ENCODE measurements at places on chromosomes 11 and 22.
A peak's percentile ranks its signal among the peaks of the same experiment; 100 is the strongest.

GRCh38 chr22:34709641-34710040, 356.3 kb upstream of the ISX start:
- no peak for DNase-seq

DNA sequence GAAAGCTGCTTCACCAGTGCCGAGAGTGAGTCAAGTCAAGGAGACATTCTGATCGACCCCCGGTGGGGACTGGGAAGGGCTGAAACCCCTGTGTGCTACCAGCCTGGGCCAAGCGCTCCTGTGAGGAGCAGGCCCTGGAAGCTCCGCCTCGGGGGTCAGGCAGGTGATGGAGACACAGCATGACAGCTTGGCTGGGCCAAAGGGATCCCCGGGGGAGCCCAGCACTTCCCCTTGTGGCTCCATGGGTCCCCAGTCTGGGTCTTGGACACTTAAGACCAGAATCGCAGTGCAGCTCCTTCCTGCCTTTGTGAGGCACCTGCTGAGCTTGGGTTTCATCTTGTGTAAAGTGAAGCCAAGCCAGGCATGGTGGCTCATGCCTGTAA, 89.2 kb downstream of the MORC2 start:
- no peak for DNase-seq

DNA sequence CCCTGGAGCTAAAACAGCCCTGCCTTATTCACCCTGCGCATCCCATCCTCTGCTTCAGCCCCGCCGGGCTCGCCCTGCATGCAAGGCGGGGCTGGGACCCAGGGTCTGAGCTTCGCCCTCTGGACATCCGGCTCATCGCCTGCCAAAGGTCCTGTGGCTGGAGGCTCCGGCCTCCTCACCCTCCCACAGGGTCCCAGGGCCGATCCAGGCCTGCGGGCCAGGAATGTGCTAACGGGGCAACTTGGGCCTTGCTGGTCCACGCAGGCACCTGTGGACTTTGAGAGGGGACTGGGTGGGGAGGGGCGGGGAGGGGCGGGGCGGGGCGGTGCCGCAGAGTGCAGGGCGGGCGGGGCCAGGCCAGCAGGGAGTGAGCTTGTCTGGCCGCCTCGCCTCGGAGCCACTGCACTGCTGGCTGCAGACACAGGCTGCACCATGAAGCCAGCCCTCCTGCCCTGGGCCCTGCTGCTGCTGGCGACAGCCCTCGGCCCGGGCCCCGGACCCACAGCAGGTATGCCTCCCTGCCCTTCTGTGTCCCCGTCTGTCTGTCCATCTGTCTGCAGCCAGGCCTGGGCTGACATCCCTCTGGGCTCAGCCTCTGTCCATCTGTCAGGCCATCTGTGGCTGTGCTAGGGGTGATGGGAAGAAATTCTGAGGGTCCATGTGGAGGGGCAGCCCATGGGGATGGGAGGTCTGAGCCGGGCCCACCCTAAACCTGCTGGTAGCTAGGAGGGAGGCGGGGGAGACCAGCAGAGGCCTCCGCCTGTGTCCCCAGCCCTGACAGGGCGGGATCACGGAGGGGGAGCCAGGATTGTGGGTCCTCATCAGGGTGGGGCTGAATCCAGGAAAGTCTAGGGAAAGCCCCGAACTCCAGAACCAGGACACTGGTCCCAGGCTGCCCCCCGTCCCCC, at the start of gene SUSD2:
Gene SUSD2 (plus strand): TSS at position 400 of the 908 bp plus-strand sequence. CDS start 33 bp downstream, at position 433.
- DNase-seq, result peak; percentile 44

GRCh38 chr11:67024966-67025365, 2.0 kb downstream of the SYT12 start:
- no peak for DNase-seq

DNA sequence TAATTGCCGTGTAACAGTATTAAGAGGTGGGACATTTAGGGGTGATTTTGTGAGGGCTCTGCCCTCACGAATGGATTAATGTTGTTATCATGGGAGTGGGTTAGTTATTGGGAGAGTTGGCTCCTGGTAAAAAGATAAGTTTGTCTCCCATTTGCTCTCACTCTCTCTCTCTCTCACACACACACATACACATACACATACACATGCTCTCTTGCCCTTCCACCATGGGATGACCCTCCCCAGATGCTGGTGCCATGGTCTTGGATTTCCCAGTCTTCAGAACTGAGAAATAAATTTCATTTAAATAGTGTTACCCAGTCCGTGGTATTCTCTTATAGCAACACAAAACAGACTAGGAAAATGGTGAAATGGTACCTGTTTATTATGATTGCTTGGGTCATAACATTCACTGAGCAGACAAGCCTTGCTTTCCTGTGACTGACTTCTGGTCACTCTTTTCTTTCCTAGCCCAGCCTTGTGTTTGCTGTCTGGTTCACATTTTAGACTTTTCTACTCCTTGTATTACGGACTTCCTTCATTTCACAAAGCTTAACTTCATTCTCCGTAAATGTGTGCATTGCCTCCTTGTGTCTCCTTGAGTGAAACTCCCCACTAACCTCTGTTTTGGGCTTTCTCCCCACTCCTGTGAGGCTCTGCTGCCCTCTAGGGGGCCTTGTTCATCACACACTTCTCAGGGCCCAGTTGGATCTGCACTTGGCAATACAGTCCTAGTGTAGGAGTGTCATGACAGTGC, 206.5 kb upstream of the CTSC start:
- peak; percentile 62 for DNase-seq

- no peak for DNase-seq
Observed at GRCh38 chr22:22109693-22110466, 127.3 kb upstream of the TOP3B start.

DNA sequence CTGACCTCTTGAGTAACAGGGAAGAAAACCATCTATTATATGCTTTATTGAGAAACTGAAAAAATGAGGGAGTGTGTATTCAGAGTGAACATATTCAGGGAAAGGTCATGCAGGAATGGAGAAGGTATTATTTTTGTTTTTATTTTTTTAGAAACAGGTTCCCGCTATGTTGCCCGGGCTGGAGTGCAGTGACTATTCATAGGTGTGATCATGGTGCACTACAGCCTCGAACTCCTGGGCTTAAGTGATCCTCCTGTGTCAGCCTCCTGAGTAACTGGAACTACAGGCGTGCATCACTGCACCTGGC, 8.7 kb upstream of the RCE1 start:
- DNase-seq, result no peak

DNA sequence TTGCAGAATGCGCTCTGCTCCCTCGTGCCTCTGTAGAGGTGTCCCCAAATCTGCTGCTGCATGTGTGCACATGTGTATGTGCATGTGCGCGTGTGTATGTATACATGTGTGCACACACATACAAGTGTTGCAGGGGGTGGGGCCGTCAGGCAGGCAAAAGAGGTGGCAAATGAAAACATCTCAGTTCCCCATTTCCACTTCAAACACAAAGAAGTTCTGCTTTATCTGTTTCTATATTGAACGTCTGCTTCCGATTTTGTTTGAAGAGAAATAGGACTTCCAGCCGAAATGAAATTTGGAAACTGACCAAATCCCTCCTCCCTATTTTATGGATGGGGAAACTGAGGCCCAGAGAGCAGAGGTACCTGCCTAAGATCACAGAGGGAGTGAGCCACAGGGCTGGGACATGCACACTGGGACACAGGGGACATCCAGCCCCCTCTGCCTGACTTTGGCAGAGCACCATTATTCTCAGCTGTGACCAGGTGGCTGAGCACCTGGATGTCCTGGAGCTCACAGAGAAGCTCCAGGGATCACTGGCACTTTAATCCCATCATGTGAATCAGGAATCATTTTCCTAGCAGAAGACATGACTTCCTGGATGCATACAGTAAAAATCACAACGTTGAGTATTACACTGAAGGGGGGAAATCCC, 41.2 kb upstream of the ALX4 start:
- peak; percentile 7 for DNase-seq

- DNase-seq, result no peak
Observed at GRCh38 chr11:92504004-92504403, 279.4 kb downstream of the FAT3 start.

DNA sequence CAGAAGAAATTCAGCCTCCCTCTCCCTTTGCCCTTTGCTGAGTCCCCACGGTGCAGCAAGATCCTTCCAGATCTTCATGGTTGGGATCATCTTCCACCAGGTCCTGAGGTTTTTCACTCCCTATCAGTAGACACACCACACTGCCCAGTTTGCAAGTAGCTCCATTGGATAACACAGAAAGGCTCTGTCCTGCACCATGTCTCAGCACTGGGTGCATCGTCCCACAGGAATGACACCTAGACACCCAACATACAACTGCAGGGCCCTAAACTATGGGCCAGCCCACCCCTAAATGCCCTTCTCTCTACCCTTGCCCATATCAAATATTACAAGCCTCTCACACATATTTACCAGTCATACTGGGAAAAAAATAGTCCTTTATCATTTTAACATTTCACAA, 9.4 kb downstream of the KLHL22 start:
- DNase-seq, result no peak

DNA sequence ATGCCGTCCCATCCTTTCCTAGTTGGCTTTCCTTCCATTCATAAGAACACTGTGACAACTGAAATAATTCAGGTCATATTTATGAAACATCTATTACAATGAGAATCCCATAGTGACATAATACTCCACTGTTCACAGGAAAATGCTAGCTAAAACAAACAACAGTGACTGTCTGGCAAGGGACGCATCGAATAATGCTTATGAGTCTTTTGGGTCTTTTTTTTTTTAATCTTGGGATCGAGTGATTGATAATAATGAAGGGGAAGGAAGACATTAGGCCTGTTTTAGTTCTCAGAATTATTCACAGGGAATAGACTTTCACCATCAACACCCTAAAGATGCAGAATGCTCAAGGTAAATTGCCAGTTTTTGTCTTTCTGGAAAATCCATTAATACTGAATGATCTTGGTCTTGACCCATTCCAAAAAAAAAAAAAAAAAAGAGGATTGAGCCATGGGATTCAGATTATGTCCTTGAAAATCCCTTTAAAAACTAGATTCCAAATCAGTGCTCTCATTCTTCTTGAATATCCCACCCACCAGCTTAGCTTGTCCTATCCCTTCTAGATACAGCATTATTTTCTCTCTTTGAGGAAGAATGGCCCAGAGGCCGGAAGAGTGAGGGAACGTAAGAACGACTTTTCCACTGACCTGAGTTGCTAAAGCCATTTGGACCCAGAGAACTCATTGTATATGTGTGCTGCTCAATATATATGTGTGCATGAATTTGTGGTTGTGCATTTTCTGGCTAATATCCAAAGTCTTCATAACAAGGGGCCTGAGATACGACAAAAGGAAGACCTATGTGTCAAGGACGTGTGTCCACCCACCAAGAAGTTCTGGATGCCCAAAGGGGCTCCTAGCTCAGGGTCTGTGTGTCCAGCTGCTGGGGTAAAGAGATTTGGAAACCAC, 35.2 kb upstream of the CREB3L1 start:
- DNase-seq, result no peak

GRCh38 chr11:103875855-103876510, 160.5 kb upstream of the DDI1 start:
- no peak for DNase-seq

DNA sequence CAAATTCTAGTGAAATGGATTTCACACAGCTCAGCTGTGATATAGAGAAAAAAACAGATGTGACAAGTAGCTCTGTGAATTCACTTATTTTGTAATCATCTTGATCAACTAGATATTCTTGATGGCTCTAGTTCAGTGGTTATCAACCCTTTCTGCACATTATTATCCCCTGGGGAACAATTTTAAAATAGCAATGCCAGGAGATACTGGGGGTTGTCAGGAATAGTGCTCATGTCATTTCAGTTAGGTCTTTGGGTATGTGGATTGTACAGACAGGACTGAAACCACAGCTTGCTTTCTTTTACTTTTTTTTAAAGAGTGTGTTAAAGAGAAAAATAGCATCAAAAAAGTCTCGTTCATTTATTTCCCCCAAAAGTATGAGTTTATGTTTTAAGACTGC, 269.0 kb upstream of the PDGFD start:
- DNase-seq, result no peak

GRCh38 chr11:134224710-134225664, 516 bp downstream of the VPS26B start:
- DNase-seq, result peak; percentile 38

GRCh38 chr11:34830648-34831047, 85.5 kb downstream of the APIP start:
- peak; percentile 29 for DNase-seq

DNA sequence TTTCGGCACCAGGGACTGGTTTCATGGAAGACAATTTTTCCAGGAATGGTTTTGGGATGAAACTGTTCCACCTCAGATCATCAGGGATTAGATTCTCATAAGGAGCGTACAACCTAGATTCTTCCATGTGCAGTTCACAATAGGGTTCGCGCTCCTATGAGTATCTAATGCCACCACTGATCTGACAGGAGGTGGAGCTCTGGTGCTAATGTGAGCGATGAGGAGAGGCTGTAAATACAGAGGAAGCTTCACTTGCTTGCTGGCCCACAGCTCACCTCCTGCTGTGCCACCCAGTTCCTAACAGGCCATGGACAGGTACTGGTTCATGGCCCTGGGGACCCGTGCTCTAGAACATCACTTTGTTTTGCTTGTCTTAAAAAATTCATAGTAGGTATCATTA, 41.8 kb upstream of the AMPD3 start:
- DNase-seq, result no peak

GRCh38 chr11:125069796-125070195, 6.7 kb downstream of the SLC37A2 start:
- DNase-seq, result no peak

GRCh38 chr11:37689951-37690350, 1091.9 kb upstream of the RAG2 start:
- no peak for DNase-seq

- no peak for DNase-seq
Observed at GRCh38 chr11:61110255-61111049, 8.2 kb downstream of the CD5 start.

GRCh38 chr22:36977947-36978660, 41.1 kb downstream of the TST start:
- DNase-seq, result peak; percentile 90

DNA sequence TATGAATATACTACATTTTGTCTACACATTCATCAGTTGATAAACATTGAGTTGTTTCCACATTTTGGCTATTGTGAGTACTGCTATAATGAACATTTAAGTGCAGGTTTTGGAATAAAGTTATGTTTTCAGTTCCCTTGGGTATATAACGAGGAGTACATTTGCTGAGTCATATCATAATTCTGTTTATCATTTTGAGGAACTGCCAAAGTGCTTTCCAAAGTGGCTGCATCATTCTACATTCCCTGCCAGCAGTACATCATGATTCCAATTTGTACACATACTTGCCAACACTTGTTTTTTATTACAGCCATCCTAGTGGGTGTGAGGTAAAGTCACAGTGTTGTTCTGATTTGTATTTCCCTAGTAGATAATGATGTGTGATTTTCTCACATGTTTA, 1458.6 kb upstream of the TENM4 start:
- no peak for DNase-seq

GRCh38 chr11:133133050-133133449, 399.3 kb downstream of the OPCML start:
- DNase-seq, result no peak

GRCh38 chr11:67292671-67293070, 3.6 kb downstream of the ANKRD13D start:
- no peak for DNase-seq

DNA sequence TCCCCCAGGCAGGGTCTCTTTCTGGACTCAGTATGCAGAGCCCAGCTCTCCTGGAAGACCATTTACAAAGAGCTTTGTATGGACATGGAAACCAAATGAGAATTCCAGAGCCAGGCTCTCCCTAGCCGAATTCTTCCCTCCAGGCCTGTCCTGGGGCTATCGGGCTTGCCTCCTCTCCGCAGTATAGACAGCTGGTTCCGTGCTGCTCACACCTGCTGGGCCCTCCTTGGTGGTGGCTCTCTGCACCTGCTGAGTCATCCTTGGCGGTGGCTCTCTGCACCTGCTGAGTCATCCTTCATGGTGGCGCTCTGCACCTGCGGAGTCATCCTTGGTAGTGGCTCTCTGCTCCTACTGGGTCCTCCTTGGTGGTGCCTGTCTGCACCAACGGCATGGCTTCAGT, 743.5 kb downstream of the BRD1 start:
- peak; percentile 57 for DNase-seq

GRCh38 chr11:77089004-77089545, 13.6 kb upstream of the OMP start:
- DNase-seq, result no peak
